ENCODE measurements at places on chromosomes 12 and 14.
A peak's percentile ranks its signal among the peaks of the same experiment; 100 is the strongest.

- peak; percentile 33 for DNase-seq
Measured at GRCh38 chr14:76995279-76996035, 33.1 kb downstream of the IRF2BPL start.

DNA sequence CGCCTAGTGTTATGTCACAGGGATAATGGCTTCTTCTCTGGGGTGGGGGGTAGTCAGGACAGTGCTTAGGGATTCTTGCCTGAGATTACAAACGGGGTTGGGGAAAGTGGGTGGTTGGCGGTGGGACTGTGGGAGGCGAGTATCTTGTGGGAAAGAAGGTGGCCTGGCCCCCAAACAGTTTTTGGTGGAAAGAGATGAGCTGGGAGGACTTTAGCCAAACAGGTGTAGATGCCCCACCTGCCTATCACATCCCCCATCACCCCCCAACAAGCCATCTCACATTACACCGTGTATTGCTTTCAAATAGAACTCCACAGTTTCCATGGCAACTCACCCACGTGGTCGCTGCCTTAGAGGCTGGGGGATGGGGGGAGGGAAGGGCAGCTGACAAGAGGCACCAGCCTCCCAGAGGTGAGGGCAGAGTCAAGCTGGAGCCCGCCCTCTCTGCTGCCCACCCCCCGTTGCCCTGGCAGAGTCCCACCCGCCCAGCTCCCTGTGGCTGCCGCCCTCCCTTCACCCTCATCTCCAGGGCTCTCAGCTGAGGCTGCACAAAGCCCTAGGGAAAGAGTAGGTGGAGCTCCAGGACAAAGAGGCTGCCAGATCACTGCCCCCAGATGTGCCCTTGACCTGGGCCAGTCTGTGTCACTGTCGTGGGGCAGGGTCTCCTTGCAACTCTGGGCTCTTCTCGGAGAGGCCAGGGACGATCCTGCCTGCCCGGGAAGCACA is 98.3 kb downstream of the LRRC74A start:
- peak; percentile 59 for DNase-seq

GRCh38 chr12:50282721-50283228 is 545 bp downstream of the LIMA1 start:
- DNase-seq = no peak

DNA sequence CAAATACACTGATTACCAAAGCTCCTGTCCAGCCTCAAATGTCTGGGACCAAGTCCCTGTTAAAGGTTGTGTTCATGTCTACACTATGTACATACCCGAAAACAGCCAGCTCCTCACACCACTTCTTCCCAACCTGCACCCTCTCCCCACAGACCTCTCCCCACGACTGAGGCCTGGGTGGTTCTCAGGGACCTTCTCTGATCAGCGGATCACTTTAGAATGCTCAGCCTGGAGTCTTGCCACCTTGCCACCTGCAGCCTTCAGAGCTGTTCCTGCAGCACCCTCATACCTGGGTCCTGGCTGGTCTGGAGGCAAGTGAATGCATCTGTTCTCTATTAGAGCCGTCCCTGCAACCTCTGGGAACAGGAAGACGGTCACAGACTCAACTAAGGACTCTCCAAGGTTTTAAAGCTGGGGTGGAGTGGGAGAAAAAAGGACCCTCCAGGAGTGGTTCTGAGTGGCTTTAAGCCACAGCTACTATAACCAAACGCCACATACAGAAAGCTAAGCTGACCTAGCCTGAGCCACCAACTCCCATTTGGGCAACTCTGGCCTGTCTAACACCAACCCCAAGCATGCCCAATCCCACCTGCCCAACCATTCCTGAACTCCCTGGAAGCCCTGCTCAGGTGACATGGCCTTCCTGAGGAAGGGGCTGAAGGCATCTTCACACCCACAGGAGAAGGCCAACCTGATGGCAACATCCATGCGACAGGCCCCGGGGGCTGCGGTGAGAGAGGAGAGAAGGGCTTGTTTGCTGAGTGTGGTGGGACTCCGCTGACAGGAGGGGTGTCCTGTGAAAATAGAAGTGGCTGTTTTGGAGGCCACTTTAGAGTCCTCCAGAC is 8.6 kb downstream of the KRT2 start:
- DNase-seq = no peak

DNA sequence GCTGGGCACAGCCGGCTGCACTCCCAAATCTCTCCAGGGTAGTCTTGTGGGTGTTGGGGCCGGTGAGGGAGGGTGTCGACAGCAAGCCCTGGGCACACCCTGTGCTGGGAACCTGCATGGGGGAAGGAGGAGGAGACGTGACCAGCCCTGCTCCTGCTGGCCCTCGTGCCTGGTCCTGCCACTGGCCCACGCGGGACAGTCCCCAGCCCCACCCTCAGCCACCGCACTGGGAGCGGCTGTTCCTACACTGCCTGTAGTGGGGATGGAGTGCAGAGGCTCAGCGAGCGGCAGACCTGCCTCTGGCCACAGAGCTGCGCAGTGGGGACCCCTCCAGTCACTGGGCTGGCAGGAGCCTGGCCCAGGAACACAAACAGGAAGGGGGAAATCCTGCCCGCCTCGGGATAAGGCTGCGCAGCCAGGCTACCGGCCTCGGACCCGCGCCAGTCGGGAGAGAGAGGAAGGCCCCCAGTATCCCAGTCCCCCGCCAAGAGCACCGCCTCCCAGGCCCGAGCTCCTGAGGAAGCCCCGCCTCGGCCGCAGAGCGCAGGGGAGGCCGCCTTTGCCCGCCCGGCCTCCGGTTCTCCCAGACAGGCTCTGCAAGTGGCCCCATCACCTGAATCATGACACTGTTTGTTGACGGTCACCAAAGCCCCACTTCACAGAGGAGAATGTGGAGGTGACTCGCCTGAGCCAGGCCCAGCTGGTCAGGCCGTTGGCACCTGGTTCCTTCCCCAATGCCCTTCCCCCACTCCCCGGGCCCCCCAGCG is 10.6 kb downstream of the AHNAK2 start:
- peak; percentile 83 for DNase-seq

- DNase-seq = no peak
Measured at GRCh38 chr12:15256761-15257160, 35.5 kb upstream of the RERG start.

DNA sequence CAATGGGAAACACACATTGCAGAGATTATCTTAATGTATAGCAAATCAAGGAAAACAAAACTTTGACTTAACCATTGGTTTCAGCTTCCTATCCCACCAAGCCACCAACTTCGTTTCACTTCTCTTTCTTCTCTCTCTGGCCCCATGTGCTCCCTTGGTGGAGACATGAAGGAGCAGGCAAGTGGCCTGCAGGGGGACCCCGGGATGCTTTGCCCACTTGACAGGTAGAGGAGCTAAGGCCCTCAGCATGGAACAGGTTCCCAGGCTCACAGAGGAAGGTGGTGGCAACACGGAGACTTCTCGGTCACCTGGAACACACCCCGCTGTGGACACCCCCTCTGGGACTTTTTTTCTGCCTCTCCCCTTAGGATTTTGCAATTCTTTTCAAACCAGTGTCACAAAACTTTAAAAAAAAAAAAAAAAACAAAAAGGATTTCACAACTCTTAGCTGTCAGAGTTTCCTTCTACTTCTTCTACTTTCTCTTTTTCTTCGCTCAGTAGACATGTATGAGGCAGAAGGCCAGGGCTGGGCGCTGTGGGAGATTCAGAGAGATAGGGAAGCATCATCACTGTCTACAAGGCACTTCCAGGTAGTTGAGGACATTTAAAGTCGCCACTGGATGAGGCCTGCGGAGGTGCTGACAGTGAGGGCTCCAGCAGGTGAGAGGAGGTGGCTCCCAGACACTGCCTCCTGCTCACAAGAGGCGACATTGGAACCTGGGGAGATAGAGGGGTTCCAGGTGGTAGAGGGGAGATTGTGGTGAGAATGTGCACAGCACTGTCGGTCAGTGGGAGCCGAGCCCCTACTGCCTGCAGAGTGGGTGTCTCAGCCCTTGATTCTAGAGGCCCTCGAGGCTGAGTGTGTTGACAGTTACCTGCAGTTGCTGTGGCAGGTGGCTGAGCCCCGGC is 119.6 kb downstream of the GCH1 start:
- DNase-seq = peak; percentile 83

- no peak for DNase-seq
Measured at GRCh38 chr12:50394469-50395029, 1.9 kb downstream of the FAM186A start.

- DNase-seq = no peak
Measured at GRCh38 chr12:93178154-93178878, 199.4 kb upstream of the NUDT4 start.

- no peak for DNase-seq
Measured at GRCh38 chr12:90323217-90323616, 614.6 kb upstream of the ATP2B1 start.

GRCh38 chr12:58415716-58416115 is 474.3 kb downstream of the ATP23 start:
- no peak for DNase-seq

DNA sequence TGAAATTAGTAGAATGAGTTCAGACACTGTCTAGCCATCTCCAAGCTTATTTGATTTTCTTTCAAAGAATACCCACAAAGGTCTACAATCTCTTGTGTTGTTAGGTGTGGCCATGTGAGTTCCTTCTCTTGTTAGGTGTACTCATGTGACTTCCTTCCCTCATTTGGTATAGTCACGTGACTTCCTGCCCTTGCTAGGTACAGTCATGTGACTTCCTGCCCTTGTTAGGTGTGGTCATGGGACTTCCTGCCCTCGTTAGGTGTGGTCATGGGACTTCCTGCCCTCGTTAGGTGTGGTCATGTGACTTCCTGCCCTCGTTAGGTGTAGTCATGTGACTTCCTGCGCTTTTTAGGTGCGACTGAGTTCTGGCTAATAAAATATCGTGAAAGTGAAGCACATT is 179.6 kb downstream of the TMX1 start:
- DNase-seq = peak; percentile 10

- no peak for DNase-seq
Measured at GRCh38 chr14:60573943-60574495, 65.1 kb downstream of the SIX6 start.

GRCh38 chr14:102087762-102088011 is 843 bp upstream of the HSP90AA1 start:
- DNase-seq = no peak

DNA sequence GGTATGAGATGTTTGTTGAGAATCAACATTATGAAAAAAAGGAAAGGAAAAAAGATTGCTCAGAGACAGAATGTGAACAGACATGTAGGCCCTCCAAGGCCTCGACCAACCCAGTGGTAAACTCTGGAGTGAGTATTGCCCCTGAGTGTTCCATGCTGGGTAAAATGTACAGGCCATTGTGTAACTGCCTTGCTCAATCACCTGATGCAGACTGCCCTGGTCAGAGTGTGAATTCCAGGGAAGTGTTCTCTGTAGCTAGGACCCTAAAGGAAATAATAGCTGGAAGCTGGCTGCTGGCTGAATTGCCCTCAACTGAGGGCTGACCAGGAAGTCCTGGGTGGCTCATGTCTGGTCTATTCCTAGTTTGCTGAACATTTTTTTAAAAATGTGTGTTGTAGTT is 1081.4 kb upstream of the LRFN5 start:
- DNase-seq = no peak

GRCh38 chr14:87866116-87866515 is 126.9 kb downstream of the GALC start:
- DNase-seq = no peak

GRCh38 chr14:30906752-30907658 is 32.6 kb downstream of the COCH start:
- no peak for DNase-seq

- DNase-seq = peak; percentile 25
Measured at GRCh38 chr12:64459394-64459891, 7.5 kb downstream of the TBK1 start.

DNA sequence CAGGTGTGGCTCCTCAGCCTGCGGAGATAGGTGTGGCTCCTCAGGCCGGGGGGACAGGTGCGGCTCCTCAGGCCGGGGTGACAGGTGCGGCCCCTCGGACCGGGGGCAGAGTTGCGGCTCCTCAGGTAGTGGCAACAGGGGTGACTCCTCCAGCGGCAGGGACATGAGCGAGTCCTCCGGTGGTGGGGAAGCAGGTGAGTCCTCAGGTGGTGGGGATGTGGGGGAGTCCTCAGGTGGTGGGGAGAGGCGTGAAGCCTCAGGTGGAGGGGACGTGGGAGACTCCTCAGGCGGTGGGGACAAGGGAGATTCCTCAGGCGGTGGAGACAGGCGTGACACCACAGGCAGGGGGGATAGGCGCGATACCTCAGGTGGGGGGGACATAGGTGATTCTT is 9.2 kb downstream of the KMT2D start:
- DNase-seq = no peak

- peak; percentile 59 for DNase-seq
Measured at GRCh38 chr12:102406033-102406584, 74.3 kb downstream of the IGF1 start.

DNA sequence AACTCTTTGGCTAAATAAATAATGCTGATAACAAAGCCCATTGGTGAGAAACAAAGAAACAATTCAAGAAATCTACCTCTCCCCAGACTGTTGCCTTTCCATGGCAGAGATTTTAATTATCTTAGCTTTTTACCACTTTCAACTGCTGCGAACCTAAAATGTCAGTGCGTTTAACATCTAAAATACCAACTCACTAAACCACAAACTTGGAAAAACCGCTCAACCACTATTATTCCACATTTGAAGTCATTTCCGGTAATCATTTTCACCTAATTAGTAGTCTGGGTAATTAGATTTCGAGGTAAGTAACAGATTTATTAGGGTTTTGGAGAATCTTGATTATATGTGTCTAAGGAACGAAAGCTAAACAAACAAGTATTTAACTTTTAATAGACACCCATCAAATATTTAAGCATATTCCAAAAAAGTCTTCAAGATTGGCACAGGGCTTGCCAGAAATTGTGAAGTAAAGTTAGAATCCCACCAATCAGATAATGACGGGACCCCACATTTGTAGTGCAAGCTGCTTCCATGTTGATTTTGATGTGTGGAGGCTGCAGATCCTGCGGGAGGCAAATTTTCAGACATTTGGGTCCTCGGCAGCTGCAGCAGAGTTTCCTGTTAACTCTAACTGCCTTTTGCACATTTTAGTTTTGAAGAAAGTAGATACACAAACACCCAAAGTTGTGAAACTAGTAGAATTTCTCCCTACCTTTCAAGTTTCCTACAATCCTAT is 4.1 kb downstream of the OTX2 start:
- no peak for DNase-seq

GRCh38 chr12:68772714-68773113 is 26.7 kb downstream of the SLC35E3 start:
- DNase-seq = peak; percentile 86

Measured in RPMI8226 (cell line).